ENCODE measurements at places on chromosomes 2 and 18.

GRCh38 chr2:239769554-239770245, 255.4 kb downstream of the NDUFA10 start:
- no peak for DNase-seq

- DNase-seq: no peak
These were observed 126.2 kb upstream of the EML6 start for GRCh38 chr2:54597153-54597848.

- no peak for DNase-seq
These were observed 12.5 kb upstream of the TUBB6 start for GRCh38 chr18:12295389-12296086.

- no peak for DNase-seq
These were observed 118.3 kb upstream of the FAM136A start for GRCh38 chr2:70420143-70420542.

DNA sequence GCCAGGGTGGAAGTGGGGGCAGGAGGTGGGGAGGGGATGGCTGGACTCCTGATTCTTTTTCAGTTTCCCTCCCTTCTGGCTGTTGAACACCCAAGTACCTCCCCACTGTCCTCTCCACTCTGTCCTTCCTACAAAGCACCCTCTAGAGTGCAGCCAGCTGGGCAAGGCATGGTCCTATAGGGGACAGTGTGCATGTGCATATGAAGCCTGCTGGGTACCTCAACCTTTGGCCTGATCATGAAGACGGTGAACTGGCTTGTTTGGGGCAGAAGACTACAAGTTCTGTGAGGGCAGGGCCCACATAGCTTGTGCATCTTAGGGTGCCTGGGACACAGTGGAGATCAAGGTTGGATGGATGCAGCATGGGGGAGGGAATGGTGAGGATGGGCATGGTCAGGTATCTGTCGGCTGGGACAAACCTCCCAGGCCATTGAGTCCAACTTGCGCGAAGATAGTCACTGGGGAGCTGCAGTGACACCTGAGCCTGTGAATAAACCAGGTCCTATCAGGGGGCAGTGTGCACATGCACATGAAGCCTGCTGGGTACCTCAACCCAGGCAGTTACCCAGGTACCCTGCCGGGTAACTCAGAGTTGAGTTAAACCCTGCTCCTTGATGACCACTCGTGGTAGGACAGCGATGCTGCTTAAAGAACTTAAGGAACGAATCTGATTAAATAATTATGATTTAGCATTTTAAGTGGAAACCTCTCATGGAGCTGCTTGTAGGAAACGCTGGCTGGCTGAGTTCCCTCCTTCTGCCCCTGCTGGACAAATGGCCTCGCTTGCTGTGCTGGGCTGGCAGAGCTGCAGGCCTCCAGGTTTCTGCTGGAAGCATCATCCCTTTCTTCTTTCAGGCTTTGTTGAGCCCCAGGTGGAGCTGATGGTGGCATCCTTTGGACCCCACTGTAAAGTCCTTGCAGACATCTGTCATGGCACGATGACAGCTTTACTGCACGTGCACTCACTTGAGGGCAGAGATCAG, 84.0 kb downstream of the POLR1A start:
- peak; percentile 10 for DNase-seq

- no peak for DNase-seq
These were observed 62.0 kb upstream of the ATL2 start for GRCh38 chr2:38438883-38439612.

DNA sequence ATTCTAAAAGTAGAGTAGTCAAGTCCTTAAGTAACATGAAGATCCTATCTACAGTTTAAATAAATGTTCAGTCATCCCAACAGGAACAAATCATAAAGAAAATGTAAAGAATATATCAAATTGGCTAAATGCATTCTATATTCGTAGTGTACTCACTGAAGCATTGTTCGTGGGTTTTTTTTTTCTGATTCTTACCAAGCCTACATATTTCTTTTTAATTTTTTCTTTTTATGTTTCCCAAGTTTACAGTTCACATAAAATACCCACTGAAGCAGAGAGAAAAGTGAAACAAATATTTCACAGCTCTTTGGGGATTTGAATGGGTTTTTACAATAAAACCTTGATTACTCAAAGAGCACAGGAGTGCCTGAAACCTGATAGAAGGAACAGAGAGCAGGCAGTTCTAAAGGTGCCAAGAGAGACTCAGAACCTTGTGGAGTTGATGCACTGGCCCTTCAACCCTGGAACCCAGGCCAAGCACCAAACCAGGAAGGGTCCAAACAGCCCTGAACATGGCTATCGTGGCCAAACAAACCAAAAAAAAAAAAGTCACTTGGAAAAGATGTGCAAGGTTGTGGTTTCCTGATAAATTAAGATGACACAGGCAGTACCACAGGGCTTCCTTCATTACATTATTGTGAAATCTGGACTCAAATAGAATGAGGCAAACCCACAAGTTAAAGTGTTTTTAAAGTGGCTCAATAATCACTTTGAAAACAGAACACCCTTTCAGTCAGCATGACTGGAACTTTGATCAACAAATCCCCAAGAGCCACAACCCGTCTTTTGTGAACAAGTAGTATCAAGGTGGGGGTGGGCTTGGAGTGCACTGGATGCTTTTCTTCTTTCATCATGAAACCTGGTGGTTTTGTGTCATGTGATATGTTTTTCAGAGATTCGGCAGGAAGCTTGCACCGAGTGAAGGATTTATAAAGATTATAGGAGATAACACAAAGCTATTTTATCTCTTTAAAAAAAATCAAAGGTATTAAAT, 245.0 kb upstream of the FN1 start:
- no peak for DNase-seq

DNA sequence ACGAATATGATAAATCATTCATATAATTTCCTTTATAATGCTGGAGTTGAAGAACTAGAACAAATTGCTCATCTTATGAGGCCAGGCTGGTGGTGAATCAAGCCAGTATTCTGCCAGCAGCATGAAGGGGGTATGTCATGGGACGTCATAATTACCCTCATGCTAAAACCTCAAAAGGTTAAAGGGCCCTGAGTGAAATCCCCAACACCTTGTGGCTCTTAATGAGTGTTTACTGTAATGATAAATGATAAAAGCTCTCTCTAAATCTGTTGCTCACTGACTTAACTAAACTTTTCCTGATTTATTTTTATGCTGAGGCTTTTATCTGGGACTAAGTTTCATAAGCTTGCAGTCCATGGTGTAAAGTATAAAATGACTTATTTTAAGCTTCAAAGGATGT, 18.3 kb upstream of the NEDD4L start:
- DNase-seq: no peak

DNA sequence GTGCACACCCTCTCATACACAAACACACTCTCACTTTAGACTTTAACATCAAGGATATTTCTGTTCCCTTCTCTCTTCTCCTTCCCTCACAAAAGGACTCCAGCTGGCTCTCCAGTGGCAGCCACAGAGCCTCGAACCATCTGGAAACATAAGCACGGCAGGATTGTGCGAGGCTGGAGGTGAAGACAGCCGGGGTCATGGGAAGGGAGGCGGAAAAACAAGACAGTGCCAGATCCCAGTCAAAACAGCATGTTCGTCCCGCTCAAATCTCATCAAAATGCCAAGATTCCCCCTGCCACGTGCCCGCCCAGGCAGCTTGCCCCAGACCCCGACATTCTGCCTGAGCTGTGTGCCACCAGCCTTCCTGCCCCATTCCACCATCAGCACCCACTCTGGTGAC, 180.3 kb downstream of the ZBTB7C start:
- no peak for DNase-seq

Measured in hypothalamus (tissue), 51 donors.